Stimulated activated CD4-positive, alpha-beta T cell treated with anti-CD3 and anti-CD28 coated beads, Interleukin-12 subunit alpha, Interleukin-12 subunit beta, amount 100 ng/mL, for 4 hours (primary cell): ENCODE measurements at places on chromosomes 1 and 21.

GRCh38 chr1:36170643-36171412 lies 14.9 kb downstream of the MAP7D1 start:
- no peak for DNase-seq

- DNase-seq, result no peak
Observed at GRCh38 chr1:201126832-201127754, at the start of gene ASCL5. TSS of gene ASCL5 (minus strand) at chr1:201127184. CDS start at chr1:201115372, 11,812 bp downstream.

DNA sequence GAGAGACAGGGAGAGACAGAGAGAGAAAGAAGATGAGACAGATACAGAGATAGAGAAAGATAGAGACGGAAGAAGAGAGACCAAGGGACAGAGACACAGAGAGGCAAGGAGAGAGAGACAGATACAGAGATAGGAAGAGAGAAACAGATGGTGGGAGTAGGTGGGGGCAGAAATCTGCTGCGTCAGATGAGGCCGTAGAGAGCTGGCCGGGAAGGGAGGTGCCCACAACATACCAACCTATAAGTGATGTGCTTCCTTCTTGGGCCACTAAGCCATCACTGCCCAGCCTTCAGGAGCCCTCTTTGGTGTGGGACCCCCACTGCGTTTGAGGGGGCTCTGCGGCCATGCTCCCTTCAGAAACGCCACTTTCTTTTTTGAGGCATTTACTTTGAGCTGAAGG lies 307.6 kb upstream of the VAMP3 start:
- DNase-seq, result no peak

DNA sequence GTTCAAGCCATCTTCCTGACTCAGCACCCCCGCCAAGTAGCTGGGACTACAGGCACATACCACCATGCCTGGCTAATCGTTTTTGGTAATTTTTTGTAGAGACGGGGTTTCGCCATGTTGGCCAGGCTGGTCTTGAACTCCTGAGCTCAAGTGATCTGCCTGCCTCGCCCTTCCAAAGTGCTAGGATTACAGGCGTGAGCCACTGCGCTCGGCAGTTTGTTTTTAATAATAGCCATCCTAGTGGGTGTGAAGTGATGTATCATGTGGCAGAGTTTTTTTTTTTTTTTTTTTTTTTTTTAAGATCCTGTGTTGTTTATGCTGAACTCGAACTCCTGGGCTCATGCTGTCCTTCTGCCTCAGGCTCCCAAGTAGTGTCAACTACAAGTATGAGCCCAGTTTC lies 51.8 kb downstream of the SPEN start:
- no peak for DNase-seq

DNA sequence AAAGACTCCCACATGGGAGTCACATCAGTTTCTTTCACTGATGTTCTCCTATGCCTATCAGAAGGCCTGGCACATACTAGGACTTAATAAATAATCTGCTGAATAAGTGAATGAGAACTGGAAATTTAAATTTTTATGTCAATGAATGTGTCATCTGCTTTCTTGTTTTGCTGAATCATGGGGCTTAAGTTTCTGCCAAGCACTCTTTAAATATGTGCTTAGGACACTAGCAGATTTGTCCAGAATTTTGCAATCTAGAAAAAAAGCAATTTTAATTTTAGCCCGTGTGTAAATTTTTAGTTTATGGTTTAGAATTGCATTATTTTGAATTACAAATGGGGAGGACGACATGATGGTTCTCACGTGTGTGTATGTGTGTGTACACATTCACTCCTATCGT lies 803.1 kb downstream of the USP25 start:
- no peak for DNase-seq

GRCh38 chr1:221961532-221962292 lies 219.8 kb upstream of the DUSP10 start:
- DNase-seq, result no peak

DNA sequence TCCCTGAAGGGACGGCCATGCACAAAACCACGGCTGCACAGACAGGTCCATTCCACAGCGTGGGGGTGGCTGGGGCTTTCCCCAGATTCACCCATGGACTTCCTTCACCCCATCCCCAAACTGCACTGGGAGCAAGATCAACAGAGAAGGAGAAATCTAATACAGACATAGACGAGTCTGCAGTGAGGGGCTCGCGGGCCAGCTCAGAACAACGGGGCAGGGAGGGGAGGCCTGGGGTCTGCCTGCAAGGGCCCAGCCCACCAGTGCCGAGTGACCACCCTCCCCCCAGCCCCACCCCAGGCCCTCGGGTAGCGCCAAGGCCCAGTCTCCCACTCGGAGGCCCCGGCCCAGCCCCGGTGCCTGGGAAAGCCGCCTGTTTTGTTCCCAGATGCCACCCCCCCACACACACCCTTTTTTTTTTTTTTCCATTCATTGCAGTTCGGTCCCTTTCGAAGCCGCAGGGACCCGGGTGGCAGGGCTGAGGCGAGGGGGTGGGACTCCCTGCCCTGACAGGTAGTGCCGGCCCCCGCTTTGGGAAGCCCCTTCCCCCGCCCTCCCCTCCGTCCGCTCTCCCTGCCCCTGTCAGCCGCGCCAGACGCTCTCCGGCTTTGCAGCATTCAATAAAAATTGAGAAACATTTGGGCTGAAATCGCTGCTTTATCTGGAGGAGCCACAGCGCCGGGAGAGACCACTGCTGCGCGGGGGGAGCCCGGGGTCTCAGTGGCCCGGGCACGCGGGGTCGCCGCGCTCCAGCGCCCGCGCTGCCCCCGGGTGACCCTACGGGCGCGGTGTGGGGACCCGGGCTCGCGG lies 543 bp upstream of the EPHB2 start:
- DNase-seq, result peak; percentile 47

GRCh38 chr21:15776818-15777217 lies 47.0 kb downstream of the USP25 start:
- DNase-seq, result no peak

GRCh38 chr1:21671915-21672314 lies 2.8 kb upstream of the RAP1GAP start:
- DNase-seq, result no peak

GRCh38 chr1:206725109-206725963 lies 40.6 kb downstream of the MAPKAPK2 start:
- DNase-seq, result peak; percentile 61

- DNase-seq, result no peak
Observed at GRCh38 chr1:221435504-221435904, 306.4 kb downstream of the DUSP10 start.

DNA sequence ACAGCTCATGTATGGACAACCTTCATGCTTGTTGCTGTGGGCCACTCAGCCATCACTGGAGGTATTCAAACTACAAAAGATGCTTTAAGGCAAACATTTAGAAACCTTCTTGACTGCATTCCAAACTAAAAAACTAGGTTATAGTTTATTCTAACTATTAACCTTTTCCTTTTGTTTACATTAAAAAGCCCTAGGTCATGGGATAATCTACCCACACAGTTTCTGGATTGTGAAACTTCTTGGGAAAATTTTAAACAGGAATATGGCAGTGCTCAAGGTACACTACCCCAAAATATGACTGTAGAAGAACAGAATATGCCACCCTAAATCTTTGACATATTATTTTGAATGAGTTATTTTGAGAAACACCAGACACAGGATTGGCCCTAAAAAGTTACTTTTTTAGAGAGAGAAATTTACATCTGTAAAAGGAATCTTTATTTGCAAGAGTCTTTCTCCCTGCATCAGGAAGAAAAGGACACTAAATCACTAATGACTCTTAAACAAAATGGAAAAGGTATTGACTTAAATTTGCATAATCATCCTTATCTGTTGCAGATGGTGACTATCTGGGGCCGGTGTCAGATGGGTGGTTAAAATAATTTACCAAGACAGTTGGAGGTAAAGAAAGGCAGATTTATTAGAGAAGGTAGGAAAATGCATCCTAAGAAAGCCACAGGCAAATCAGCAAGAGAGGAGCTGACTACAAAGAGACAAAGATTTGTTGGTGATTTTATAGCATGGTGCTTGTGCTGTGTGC lies 25.1 kb upstream of the NUF2 start:
- no peak for DNase-seq

GRCh38 chr1:173714441-173714758 lies 381 bp upstream of the KLHL20 start:
- DNase-seq, result no peak

DNA sequence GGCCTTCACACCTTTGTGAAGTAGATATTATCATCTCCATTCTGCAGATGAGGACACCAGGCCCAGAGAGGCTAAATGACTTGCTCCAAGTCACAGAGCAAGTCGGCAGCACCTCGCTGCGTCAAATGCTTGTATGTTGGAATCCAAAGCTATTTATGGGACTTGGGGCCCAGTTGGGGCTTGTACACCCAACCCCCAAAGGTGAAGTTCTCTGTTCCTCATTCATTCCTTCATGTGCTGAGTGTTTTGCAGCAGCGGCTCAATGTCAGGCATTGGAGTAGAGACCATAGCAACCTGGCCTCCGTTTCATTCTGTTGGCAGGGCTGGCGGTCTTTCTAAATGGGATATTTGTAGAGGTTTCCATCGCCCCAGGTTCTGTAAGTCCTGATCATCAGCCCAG lies 113.4 kb upstream of the SLC25A33 start:
- DNase-seq, result no peak

DNA sequence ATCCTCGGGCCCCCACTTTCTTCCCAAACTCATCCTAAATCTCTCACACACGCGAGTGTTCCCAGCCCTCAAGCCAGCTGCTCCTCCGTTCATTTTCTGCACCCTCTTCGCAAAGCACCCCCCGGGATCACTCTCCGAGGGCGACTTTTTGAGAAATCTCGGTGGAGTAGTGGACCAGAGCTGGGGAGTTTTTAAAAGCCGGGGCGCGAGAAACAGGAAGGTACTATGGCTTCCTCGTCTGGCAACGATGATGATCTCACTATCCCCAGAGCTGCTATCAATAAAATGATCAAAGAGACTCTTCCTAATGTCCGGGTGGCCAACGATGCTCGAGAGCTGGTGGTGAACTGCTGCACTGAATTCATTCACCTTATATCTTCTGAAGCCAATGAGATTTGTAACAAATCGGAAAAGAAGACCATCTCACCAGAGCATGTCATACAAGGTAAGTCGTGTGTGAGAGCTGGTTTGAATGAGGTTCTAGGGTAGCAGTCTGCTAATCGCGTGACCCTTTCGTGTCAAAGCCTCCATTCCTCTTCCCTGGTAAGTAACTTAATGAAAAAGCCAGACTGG lies 800 bp downstream of the DR1 start:
- DNase-seq, result no peak

GRCh38 chr1:43460988-43461693 lies 7.4 kb upstream of the HYI start:
- no peak for DNase-seq

GRCh38 chr1:2330035-2330434 lies 61.3 kb downstream of the MORN1 start:
- no peak for DNase-seq

DNA sequence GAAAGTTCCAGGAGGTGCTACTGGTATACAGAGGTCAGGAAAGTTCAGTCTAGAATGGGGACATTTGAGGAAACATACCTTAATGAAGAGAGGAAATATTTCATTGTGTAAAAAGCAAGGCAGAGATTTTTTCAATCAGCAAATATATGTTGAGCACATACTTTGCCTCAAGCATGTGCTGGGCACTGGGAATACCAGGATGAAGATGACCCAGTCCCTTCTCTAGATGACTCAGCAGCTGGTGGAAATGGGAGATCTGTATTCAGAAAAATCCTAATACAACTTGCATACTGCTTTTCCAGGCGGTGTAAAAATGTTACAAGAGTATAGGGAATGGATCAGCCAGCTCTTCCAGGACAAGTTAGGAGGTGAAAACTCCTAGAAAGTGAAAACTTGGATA lies 229.3 kb downstream of the FGGY start:
- no peak for DNase-seq

GRCh38 chr1:50702395-50702794 lies 257.7 kb downstream of the FAF1 start:
- no peak for DNase-seq

DNA sequence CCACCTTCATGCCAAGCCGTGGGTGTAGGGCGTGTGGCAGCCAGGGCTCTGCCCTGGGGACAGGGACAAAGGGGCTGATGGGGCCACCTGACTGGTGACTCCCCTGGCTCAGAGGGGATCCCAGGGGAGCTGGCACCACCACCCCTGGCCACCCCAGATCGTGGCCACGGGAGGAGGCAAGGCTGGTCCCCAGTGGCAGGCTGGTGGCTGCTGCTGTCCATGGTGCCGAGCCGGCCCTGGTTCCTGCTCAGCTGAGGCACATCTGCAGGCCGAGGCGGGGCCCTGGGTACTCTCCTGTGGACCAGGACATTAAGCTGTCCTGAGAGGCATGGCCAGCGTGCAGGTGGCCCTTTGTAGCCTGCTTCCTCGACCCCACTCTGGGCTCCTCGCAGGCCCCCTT lies 6.5 kb downstream of the PLCH2 start:
- no peak for DNase-seq

DNA sequence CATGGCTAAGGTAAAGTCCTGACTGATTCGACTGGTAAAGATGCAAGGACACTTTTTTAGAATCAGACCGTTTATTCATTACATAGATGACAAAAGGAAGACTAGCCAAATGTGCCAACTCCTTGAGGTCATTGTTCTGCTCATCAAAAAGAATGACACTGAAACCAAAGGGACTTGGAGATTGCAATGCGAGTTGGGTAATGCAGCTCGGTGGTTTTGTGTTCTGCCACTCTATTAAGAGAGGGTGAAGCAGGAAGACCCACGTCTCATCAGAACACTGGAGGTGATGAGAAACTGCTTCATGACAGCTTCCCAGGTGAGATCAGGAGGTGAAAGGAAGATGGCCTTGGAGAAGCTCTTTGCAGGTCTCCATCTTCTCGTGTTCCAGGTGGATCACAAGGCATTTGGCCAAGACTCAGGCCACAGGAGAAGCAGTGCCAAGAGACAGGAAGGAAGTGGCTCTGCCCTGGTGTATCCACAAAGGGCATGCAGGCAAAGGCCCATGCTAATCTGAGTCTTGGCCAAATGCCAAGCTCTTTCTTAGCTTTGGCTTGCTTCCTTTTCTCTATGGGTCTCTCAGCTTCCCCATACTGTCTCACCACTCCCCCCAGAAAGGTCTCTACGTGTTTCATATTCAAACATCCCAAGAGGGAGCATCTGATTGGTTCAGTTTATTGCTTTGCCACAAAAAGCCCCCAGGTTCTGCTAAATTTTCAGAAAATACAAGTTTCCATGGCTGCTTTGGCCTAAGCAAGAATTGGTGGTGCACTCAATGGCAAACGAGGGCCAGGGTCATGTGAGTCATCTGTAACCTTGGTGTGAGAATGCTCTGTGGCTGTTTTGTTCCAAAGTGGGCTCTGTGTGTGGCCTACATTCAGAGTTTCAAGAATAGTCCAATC lies 5.7 kb upstream of the CCT8 start:
- no peak for DNase-seq

DNA sequence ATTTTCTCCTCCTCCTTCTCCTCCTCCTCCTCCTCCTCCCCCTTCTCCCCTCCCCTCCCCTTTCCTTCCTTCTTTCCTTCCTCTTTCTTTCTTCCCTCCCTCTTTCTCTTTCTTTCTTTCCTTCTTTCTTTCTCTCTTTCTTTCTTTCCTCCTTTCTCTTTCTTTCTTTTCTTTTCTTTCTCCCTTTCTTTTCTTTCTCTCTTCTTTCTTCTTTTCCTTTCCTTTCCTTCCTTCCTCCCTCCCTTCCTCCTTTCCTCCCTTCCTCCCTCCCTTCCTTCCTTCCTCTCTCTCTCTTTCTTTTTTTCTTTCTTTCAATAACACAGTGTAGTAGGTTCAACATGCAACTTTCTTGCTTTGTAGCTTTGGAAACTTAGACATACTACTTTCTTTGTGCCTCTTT lies 46.3 kb upstream of the ADGRL2 start:
- no peak for DNase-seq

- DNase-seq, result no peak
Observed at GRCh38 chr1:59703226-59703917, 111.4 kb upstream of the HOOK1 start.
